Fibroblast of the conjunctiva (primary cell): ENCODE measurements at places on chromosomes 13 and 19.

- DNase-seq, result no peak
These were observed 18.4 kb downstream of the GNA11 start for GRCh38 chr19:3112375-3113099.

DNA sequence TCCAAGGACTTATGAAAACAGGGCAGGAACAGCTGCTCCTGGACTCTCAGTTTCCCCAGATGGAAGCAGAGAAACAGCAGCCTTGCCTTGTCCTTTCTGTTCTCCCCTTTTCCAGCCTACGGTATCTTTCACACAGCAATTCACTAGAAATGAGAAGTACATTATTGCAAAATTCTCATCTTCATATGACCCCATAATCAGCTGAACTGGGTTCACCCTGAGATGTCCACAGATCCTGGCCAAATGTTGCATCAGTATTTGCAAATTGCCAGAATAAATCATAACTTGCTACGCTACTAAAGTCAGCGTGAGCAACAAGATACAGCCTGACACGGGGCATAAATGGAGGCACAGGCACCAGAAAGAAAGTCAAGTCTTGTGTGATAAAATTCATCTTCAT is 16.1 kb downstream of the VSTM1 start:
- no peak for DNase-seq

- no peak for DNase-seq
These were observed 671.6 kb downstream of the PCDH9 start for GRCh38 chr13:66558506-66558905.

- DNase-seq, result no peak
These were observed 16.8 kb upstream of the SIGLEC6 start for GRCh38 chr19:51548213-51548651.

GRCh38 chr19:2282062-2282861 is at the start of gene PEAK3:
TSS of gene PEAK3 (minus strand) at chr19:2282175. CDS start at chr19:2280931, 1,244 bp downstream.
- DNase-seq, result no peak

DNA sequence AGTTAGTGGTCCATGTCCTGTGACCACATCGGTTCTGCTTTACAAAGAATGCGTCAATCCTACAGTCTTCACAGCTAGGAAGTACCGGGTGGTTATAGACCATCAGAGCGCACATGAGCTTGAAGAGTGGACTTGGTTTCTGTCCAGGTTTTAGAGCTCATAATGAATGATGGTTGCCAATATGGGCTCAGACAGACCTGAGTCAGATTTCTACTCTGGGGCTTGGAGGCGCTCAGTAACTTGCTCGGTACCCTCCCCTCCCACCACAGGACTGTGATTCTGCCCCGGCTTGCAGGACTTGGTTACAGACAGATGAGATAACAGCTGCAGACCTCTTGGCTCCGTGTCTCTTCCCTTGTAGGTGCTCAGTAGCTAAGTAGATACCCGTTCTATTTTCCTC is 284.7 kb downstream of the TSHZ3 start:
- no peak for DNase-seq

GRCh38 chr13:50149214-50149613 is 134.0 kb downstream of the KCNRG start:
- DNase-seq, result no peak

DNA sequence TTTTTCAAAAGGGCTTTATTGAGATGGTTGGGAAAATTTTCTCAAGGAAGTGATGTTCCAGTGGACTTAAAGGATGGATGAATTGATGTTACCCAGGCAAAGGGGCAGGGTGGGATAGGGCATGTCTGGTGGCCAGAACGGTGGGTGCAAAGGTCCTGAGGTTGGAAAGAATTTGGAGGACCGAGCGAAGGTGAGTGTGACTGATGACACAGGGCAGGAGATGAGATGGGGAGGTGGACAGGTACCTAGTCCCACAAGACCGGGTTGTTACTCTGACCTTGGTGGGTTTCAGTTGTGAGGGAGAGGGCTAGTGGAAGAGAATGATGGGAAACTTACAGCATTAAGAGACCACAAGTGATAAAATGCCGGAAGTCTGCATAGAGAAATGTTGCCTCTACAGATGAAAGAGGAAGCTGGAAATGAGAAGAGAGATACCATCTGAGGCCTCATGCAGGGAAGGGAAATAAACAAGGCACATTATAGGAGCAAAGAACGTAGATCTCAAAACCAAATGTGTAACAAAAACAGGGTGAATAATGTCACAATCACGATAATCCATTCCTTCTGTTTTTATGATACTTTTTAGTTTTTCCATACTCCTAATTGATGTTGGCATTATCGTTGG is 4.5 kb downstream of the ADGRE1 start:
- no peak for DNase-seq

- DNase-seq, result no peak
These were observed 4.6 kb downstream of the ZNF613 start for GRCh38 chr19:51931921-51932320.
